ENCODE measurements at places on chromosomes 13 and 19.
A peak's percentile ranks its signal among the peaks of the same experiment; 100 is the strongest.

DNA sequence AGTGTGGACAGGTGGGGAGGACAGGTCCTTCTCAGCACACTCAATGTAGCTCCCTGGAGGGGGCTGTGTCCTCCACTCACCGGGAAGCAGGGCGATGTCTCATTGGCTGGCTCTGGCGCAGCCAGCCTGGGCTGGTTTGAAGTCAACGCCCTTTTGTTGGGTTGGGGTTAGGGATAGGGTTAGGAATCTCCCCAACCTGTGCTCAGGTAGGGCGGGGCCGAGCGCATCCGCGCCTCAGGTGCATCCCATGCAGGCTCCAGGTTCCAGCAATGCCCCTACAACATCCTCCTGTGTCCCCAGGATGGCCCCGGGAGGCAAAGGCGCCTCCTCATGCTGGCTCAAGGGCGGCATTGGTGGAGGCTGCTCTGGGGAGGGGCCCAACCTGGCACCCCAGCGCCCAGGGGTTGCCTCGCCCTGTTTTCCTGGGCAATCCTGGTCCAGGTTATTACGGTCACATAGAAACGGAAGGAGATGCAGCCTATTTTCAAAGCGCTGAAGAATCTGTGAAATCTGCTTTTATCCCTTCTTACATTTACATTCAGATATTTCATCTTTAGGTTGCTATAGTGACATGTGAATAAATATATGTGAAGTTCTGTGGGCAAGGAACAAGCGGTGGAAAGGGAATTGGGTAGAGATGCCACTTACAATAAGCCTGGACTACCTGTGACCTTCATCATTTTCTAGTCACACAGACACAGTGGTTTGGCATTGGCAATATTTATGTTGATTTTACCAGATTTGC is 74.3 kb downstream of the TM9SF2 start:
- no peak for DNase-seq
- H3K4me3 ChIP-seq, result no peak overlapping the region
- no peaks in the 10 kb centered on the region for H3K27me3 ChIP-seq
- peaks cover 7% of the 10 kb centered on the region for H3K4me1 ChIP-seq
- H3K27ac ChIP-seq, result no peak overlapping the region

GRCh38 chr13:57918086-57918485 is 286.5 kb downstream of the PCDH17 start:
- no peaks in the 10 kb centered on the region for H3K27me3 ChIP-seq
- no peak for DNase-seq
- H3K4me1 ChIP-seq, result no peaks in the 10 kb centered on the region
- H3K4me3 ChIP-seq, result no peak overlapping the region
- no peak overlapping the region for H3K27ac ChIP-seq

DNA sequence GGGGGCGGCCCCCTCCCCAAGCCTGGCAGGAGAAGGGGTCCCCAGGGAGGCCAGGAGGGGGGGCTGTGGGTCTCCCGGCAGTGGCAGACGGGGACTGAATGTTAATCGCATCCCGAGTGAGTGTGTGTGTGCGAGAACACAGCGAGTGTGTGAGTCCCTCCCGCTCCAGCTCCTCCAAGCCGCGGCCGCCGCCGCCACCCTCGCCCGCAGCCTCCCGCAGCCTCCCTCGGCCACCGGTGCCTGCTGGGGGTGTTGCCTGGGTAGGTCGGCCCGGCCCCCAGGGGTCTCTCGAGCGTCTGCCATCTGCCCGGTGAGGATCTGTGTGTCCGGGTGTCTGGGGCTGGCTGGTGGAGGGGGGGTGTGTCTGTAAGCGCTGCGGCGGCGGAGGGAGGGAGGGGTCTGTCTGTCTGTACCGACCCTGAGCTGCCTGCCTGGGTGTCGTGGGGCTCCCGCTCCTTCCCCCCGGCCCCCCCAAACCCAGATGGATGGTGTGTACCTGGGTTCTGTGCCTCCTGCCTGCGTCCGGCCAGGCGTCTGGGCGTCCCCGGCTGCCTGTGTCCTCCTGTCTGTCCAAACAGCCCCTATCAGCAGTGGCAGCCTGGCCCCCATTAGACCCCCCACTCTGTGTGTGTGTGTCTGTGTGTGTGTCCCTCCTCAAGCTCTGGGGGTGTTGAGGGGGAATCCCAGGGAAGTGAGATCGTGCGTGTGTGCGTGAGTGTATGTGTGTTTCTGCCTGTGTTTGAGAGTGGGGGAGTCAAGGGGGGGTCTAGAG is at the start of gene GRIN2D:
Gene GRIN2D, plus strand, starts transcription at position 110 of the 772 bp plus-strand sequence. CDS start 4,725 bp downstream, outside the sequence.
- DNase-seq, result no peak
- peaks cover 14% of the 10 kb centered on the region for H3K36me3 ChIP-seq
- H3K27ac ChIP-seq, result no peak within 1 kb of the TSS
- peak within 1 kb of the TSS; percentile 86 for H3K4me3 ChIP-seq
- H3K4me1 ChIP-seq, result peaks cover 36% of the 10 kb centered on the region
- H3K27me3 ChIP-seq, result peaks cover 22% of the 10 kb centered on the region

DNA sequence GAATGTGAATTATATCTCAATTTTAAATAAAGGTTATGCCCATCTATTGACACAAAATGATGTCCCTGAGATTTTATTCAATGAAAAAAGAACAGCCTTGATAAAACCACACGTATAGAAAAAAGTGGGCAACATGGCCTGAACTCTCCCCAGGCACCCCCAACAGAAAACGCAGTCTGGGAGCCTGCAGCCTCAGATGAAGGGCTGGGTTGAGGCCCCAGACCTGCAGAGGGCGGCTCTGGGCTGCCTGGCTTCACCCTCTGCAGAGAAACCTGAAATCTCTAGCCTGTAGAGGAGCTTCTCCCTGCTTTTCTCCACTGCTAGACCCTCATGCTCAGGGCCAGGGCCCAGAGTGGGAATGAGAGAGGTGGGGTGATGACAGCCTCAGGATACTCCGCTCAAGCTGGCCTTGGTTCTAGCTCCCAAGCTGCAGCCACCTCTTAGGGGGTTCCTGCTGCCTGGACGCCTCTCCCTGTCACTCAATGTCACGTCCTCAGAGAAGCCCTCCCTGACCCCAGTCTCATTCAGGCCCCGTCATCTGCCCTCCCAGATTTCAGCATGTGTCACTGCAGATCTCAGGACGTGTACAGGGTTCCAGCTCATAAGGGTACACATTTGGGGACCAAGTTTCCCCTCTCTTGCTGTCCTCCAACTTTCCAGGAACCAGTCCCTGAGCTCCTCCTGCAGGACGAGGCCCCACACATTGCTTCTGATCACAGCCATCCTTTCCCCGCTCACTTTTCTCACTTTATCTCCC is 1.8 kb downstream of the MBD3 start:
- peak overlapping the region; percentile 89 for H3K4me3 ChIP-seq
- H3K27ac ChIP-seq, result peak overlapping the region; percentile 90
- H3K36me3 ChIP-seq, result no peaks in the 10 kb centered on the region
- H3K27me3 ChIP-seq, result no peaks in the 10 kb centered on the region

DNA sequence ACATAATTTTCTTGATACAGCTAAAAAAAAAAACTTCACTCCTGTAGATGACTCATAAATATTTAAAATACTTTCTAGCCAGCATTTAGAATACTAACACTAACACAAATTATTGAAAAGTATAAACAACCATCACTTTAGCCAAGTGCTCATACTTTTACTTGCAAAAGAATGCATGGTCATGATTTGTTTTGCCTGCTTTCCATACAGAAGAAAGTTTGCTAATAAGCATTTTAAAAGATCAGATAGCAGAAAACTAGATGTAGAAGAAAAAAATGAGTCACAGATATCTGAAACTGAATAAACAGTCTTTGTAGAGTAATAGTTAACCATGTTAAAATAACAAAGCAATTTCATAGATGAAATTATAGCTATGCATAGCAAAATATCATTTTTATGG is 2280.4 kb upstream of the PCDH20 start:
- no peaks in the 10 kb centered on the region for H3K27me3 ChIP-seq
- H3K4me3 ChIP-seq, result no peak overlapping the region
- H3K27ac ChIP-seq, result no peak overlapping the region
- H3K4me1 ChIP-seq, result no peaks in the 10 kb centered on the region
- H3K36me3 ChIP-seq, result no peaks in the 10 kb centered on the region

DNA sequence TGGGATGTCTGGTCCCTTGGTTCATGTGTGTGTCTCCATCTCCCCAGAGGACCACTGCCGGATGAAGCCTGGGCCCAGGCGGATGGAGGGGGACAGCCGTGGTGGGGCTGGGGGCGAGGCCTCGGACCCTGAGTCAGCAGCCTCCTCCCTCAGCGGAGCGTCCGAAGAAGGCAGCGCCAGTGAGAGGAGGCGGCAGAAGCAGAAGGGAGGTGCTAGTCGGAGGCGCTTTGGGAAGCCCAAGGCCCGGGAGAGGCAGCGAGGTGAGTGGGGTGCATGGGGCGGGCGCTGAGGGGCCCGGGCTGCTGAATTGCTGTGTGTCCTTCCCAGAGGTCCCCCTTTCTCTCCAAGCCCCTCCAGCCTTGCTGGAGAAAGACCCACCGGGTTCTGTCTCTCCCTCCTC is 3.2 kb downstream of the CCDC106 start:
- H3K4me3 ChIP-seq, result no peak overlapping the region
- no peaks in the 10 kb centered on the region for H3K27me3 ChIP-seq
- no peak for DNase-seq
- H3K4me1 ChIP-seq, result peaks cover 27% of the 10 kb centered on the region

DNA sequence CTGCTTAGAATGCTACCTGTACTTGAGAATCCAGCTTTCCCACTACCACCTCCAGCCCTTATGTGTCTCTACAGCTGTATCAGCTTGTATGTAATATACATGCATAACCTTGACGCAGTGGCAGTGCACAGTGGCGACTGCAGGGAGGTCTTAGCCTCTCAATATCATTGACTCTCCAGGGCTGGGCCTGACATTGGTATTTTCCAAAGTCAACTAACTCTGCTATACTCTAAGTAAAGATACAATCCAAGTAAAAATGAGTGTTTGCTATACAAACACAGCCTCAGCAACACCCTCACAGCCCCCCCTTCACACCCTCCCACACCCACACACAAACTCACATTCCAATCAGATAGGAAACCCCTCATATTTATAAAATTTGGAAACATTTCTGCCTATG is 6.7 kb upstream of the UBL3 start:
- H3K27me3 ChIP-seq, result peaks cover 5% of the 10 kb centered on the region
- no peak overlapping the region for H3K4me3 ChIP-seq
- no peak overlapping the region for H3K27ac ChIP-seq

- H3K4me1 ChIP-seq, result peaks cover 2% of the 10 kb centered on the region
- H3K36me3 ChIP-seq, result peaks cover 2% of the 10 kb centered on the region
- no peak overlapping the region for H3K27ac ChIP-seq
- DNase-seq, result no peak
Measured at GRCh38 chr13:43988302-43988701, 108.6 kb downstream of the LACC1 start.

- H3K27ac ChIP-seq, result peak overlapping the region; percentile 83
- H3K27me3 ChIP-seq, result no peaks in the 10 kb centered on the region
- peaks cover 16% of the 10 kb centered on the region for H3K4me1 ChIP-seq
- DNase-seq, result no peak
- peaks cover 6% of the 10 kb centered on the region for H3K36me3 ChIP-seq
- peak overlapping the region; percentile 87 for H3K4me3 ChIP-seq
Measured at GRCh38 chr19:7637374-7638256, 705 bp downstream of the STXBP2 start.

DNA sequence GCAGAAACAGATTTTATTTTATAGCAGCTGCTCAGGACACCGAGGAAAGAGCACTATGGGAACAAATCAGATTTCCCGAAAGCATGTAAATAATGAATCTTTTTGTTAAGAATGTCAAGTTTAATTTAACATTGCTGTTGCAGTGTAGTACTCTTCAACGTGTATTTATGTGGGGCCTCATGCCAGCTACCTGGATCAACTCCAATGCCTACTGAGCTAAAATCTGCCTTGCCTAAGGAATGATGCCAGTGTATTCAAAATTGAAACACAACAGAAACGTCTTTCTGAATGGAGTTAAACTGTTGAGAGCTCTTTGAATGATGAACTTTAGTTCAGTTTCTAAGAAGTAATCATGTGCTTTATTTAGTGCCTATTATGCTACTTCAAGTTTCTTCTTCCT is 1379.8 kb upstream of the ATXN8OS start:
- no peak overlapping the region for H3K4me3 ChIP-seq
- no peaks in the 10 kb centered on the region for H3K4me1 ChIP-seq
- no peak for DNase-seq
- no peaks in the 10 kb centered on the region for H3K36me3 ChIP-seq
- H3K27me3 ChIP-seq, result no peaks in the 10 kb centered on the region

- no peak for DNase-seq
- H3K27ac ChIP-seq, result no peak overlapping the region
- H3K4me3 ChIP-seq, result no peak overlapping the region
- H3K27me3 ChIP-seq, result no peaks in the 10 kb centered on the region
- H3K36me3 ChIP-seq, result no peaks in the 10 kb centered on the region
Measured at GRCh38 chr13:73189362-73189761, 130.6 kb downstream of the KLF5 start.

DNA sequence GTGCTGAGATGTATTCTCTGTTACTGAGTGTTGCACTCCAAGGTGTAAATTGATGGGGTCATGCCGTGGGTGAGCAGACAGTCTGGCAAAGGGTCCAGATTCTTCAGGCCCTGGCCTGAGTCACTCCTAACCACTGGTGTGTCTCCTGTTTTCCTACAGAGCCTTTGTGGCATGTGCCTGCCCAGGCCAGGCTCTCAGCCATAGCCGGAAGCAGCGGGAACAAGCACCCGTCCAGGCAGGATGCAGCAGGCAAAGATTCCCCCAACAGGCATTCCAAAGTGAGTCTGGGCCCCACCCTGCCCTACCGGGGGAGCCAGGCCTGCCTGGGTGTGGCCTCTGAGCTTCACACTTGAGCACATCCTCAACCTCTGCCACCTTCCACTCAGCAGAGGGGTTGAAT is 61.9 kb downstream of the DPF1 start:
- DNase-seq, result no peak
- no peaks in the 10 kb centered on the region for H3K27me3 ChIP-seq
- H3K27ac ChIP-seq, result no peak overlapping the region
- no peaks in the 10 kb centered on the region for H3K4me1 ChIP-seq
- no peak overlapping the region for H3K4me3 ChIP-seq
- peaks cover 15% of the 10 kb centered on the region for H3K36me3 ChIP-seq

DNA sequence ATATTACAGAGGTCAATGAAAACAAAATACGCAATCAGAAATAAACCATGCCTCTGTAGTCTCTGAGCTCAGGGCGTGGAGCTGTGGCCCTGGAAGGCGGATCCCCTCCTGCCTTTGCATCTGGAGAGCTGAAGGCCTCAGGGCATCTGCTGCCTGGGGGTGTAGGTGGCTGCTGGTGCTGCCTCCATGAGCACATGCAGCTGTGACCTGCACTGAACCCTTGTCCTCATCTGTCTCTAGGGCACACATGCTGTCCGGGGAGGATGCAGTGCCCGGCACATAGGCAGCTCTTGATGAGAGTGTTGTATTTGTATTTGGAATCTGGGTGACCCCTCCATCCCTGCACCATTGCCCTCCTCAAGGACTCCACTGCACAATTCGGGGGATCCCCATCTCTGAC is 185.7 kb downstream of the TEX29 start:
- peaks cover 25% of the 10 kb centered on the region for H3K27me3 ChIP-seq
- no peak overlapping the region for H3K27ac ChIP-seq
- no peak overlapping the region for H3K4me3 ChIP-seq
- DNase-seq, result no peak

GRCh38 chr19:16376241-16376640 is 51.6 kb downstream of the KLF2 start:
- peak overlapping the region; percentile 98 for H3K27ac ChIP-seq
- H3K36me3 ChIP-seq, result peaks cover 9% of the 10 kb centered on the region
- no peaks in the 10 kb centered on the region for H3K27me3 ChIP-seq
- peak overlapping the region; percentile 71 for H3K4me3 ChIP-seq

DNA sequence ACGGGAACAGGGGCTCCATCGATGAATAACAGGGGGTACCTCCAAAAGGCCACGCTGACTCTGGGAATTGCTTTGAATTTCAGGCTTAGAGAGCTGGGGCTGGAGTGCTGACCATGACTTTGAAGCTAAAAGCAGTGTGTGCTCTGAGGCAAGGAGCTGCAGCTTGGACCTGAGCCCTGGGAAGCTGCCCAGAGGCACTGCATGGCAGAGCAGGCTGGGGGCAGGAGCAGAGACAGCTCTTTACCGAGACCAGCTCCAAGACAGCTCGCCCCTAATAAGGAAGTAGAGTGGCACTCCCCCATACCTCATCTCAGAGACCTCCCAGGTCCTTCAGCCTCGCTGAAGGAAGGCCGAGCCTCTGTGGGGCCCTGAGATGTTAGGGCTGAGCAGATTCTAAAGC is 200.2 kb downstream of the COL4A1 start:
- no peak for DNase-seq
- no peak overlapping the region for H3K4me3 ChIP-seq
- H3K4me1 ChIP-seq, result no peaks in the 10 kb centered on the region
